ENCODE measurements at places on chromosomes 16 and 17.

DNA sequence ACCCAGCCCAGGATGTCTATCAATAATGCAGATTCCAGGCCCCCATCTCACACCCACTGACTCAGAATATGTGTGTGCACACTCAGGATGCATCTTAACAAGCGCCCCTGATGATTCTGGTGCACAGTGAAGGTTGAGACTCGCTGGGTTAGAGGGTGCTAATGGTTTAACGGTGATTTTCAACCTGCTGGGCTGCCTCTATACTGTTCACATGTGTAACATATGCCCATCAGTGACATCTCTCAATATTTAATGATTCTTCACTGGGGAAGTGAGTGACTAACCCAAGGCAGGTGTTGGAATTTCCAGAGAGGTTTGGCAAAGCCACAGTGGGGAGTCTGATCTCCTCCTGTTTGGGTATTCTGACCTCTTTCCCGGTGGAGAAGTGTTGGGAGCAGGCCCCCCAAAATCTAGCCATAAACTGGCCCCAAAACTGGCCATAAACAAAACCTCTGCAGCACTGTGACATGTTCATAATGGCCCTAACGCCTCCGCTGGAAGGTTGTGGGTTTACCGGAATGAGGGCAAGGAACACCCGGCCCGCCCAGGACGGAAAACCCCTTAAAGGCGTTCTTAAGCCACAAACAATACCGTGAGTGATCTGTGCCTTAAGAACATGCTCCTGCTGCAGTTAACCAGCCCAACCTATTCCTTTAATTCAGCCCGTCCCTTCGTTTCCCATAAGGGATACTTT, 4.1 kb upstream of the DOC2B start:
- DNase-seq: no peak

DNA sequence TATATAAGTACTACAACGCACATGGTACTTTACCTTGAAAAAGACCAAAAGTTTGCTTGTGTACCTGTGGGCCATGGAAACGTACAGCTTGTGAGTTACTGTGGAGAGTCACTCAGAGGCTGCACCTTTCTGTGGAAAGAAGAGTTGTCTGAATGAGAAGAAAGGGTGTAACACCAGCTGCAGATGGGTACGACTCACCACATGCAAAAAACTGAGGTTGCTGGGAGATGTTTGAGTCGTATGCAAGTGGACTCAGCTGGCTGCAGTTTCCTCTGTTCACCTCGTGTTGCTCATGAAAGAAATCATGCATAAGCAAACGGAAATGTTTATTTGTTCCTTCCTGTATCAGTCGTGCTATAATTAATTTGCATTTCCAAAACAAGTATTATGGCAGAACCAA, 22.4 kb upstream of the DYNLRB2 start:
- DNase-seq: no peak

- DNase-seq: no peak
These were observed 78.5 kb downstream of the SPECC1 start for GRCh38 chr17:20087538-20088250.

- DNase-seq: peak; percentile 74
These were observed 408 bp upstream of the KPNA2 start for GRCh38 chr17:68035131-68035522.

DNA sequence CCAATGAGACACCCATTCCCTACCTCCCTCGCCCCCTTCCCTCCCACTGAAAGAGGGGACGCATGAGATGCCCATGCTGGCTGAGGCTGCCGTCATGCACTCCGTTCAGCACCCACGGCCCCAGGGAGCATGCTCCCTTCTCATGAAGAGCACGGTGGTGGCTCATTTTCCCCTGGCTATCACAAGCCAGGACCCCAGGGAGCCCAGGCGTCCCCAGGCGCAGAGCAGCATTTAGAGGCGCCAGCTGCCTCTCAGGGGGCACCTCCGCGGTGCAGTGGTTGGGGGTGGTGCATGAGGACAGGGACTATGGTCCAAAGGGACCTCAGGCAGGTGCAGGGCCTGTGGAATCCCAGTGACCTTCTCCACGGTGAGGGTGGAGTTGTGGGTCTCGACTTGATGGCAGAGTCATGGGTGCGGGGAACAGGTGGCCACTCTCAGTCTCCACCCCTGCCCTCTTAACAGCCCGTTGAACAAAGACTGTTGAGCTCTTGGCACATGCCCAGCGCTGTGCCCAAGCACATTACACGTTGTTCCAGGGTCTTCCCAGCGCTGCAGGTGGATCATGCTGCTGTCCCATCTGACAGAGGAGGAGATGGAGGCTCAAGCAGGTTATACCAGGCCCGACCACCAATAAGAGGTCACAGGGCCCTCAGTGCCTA, 13.6 kb downstream of the KIF19 start:
- no peak for DNase-seq

DNA sequence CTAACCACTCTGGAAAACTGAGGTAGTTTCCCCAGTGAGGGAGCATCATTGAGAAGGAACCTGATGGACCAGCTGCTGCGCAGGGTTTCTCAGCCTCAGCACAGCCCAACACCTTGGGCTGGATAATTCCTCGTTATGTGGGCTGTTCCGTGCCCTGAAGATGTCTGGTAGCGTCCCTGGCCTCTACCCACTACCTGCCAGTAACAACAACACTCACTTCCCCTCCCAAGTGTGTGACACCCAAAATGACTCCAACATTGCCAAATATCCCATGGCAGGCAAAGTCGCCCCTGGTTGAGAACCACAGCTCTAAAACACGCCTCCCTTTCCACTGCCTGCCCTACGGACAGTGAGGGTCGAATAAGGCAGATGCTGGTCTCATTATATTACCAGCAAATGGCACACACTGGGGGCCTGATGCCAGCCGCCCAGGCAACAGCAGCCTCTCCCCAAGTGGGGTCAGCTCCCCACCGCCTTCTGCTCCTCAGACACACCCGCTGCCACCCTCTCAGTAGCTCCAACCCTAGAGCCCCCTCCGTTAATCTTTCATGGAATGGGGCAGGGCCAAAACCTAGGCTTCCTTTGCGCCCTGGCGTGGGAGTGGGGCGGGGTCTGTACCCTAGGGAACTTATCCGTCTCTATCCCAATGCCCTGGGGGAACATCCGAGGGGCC, 1.0 kb downstream of the RHBDF2 start:
- no peak for DNase-seq

Data from stimulated activated CD8-positive, alpha-beta memory T cell treated with anti-CD3 and anti-CD28 coated beads, Interleukin-7, amount 100 ng/mL, for 1 hour (primary cell).